ENCODE measurements at places on chromosomes 6 and 20.

- no peak for DNase-seq
These were observed 76.9 kb downstream of the NOL4L start for GRCh38 chr20:32507998-32508774.

DNA sequence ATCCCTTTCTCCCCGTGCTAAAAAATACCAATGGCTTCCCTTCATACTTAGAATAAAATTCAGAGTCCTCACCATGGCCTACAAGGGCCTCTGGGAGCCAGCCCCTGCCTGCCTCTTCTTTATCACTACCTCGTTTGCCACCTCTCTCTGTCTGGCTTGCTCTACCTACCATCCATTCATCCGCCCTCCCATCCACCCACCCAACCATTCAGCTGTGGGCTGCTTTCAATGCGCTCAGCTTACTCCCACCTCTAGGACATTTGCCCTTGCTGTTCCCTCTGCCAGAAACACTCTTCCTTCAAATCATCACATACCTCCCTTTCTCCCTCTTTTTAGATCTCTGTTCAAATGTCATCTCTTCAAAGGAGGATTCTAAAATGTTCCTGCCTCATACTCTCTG, 44.4 kb downstream of the PACSIN1 start:
- no peak for DNase-seq

DNA sequence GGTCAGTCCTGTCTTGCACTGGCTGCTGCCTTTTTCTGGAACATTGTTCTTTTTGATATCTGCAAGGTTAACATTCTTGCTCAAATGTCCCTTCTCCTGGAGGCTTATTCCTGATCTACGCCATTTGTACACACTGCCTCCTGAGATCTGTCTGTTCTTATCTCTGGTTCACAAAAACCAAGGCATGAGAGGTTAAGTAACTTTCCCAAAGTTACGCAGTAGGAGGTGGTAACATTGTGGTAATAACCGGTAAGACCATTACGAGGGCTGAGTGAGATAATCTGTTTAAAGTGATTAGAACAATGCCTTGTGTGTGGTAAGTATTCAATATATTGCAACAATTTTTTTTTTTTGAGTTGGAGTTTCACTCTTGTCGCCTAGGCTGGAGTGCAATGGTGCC, 132.1 kb downstream of the FNDC1 start:
- no peak for DNase-seq

DNA sequence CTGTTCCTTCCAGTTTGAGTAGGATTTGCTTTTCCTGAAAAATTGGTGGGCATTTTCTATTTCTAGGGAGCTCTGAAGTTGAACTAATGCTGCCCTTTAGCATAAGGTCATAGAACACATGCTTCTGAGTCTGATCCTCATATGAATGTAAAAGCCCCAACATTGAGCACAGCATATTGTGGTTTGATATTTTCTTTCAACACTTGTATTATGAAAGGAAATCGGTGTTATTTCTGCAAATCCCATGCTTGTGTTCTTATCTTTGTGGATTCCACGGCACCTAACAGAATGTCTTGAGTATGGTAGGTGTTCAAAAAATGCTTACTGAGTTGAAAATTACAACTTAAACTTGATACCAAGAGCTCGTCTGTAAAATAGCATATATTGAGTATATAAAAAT, 85.8 kb downstream of the TRMT11 start:
- no peak for DNase-seq

GRCh38 chr6:52416629-52417151, 3.5 kb upstream of the EFHC1 start:
- peak; percentile 75 for DNase-seq

GRCh38 chr20:50508171-50508755, 1.9 kb upstream of the PTPN1 start:
- DNase-seq, result no peak

DNA sequence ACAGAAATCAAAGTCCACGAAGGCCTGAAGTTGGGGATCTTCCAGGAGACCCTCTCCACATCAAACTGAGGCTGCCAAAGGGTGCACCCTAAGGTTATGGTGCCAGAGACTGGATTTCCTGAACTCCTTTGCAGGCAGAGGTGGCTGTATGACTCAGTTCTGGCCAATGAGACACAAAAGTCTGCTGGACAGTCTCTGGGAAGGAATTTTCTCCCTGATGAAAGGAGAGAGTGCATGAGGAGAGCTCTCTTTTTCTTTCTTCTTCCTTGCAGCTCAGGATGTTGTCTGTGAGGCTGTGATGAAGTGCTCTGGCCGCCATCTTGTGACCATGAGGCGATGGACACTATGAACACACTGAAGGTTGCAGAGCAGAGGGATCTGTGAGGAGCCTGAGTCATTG, 85.2 kb downstream of the MDGA1 start:
- no peak for DNase-seq

Measured in retina (tissue), 1 donor.